ENCODE measurements at places on chromosomes 11 and 22.

- DNase-seq = no peak
These were observed 9.6 kb downstream of the ACO2 start for GRCh38 chr22:41478473-41478872.

- DNase-seq = no peak
These were observed 57.5 kb upstream of the LYVE1 start for GRCh38 chr11:10625982-10626311.

DNA sequence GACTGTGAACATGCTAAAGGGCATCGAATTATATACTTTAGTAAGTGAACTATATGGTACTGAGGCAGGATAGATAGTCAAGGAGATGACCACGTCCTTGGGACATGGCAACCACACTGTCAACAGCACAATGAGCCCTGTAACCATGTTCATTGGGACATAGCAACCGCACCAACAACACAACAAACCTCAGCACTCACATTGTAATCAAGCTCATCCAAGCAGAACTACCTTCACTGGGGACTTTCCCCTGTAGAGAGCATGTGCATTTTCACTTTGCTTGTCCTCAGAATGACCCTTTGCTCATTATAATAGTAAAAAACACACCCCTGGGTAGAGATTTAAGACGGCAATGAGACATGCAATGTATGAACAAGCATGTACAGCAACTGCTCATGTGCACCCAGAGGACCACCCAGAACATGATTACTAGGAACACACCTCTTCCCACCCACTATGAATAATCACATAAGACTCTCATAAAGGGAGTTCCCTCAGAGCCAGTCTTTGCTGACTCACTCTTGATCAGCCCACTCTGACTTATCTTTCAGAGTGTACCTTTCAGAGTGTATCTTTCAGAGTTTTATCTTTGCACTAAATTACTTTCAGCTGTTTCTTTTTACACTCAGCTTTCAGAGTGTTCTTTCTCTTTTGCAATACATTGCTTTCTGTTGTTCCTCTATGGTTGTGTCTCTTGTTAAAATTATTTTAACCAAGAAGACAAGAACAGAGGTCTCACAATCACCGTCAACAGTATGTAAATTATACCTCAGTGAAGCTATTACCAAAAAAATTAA lies 4.1 kb upstream of the PLAAT2 start:
- DNase-seq = peak; percentile 41

DNA sequence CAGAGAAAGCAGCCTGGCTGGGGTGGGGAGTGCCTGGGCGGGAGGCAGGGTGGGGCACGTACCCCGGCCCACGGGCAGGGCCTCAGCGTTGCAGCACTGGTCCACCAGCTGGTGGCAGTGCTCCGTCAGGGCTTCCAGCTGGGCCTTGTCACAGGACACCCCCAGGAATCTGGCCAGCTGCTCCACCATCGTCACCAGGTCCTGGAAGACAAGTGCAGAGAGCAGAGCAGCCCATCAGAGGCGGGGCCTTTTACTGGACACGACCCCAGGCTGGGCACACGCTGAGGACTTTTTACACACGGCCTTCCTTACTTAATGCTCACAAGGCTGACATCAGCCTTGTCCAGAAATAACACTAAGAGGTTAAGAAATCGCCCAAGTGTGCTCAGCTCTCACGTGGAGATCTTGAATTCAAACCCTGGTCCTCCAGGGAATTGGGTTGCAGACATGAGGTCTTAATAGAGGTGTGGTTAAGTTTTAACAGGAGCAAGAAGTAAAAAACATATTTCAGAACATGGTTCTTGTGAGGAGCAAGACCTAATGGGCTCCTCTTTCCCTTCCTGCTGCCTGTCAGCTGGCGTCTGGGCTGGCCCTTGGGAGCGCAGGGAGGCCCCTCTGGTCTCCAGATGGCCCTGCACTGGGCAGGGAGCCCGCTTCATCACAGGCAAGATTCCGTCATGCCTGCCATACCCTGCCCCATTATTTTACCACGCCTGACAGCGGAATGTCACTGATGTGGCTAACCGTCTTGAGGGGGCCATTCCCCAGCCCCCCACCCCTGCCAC lies 17.1 kb upstream of the EFCAB6 start:
- DNase-seq = no peak

- no peak for DNase-seq
These were observed 70.1 kb upstream of the TTLL12 start for GRCh38 chr22:43256976-43257545.

DNA sequence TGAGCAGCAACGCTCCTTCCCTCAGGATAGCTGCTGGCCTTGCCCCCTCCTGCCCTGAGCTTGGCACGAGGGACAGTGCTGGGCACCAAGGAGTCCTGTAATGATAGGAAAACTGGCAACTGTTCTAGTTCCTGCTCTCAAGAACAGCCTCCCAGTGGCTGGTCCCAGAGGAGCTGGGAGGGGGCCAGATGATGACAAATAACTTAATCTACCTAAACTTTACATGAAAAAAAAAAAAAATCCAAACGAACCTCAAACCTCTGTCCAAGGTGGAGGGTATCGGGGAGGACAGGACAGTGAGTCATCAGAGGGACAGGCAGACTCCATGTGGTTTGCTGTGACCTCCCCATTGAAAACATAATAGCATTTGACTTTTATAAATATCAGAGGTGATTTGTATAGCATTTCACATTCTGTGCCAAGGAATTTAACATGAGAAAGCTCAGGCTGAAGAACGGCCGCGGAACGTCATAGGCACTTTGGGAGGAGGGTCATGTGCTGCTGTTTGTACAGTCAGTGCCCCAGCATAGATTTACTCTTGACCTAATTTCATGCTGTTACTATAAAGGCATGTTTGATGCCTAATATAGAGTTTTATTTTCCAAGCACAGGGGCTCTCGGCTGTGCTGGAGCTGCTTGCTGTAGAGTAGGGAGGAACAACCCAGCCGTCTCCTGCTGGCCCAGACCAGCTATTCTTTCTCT lies 98.2 kb upstream of the NNMT start:
- peak; percentile 96 for DNase-seq

GRCh38 chr11:103170865-103171264 lies 61.6 kb downstream of the DYNC2H1 start:
- no peak for DNase-seq

DNA sequence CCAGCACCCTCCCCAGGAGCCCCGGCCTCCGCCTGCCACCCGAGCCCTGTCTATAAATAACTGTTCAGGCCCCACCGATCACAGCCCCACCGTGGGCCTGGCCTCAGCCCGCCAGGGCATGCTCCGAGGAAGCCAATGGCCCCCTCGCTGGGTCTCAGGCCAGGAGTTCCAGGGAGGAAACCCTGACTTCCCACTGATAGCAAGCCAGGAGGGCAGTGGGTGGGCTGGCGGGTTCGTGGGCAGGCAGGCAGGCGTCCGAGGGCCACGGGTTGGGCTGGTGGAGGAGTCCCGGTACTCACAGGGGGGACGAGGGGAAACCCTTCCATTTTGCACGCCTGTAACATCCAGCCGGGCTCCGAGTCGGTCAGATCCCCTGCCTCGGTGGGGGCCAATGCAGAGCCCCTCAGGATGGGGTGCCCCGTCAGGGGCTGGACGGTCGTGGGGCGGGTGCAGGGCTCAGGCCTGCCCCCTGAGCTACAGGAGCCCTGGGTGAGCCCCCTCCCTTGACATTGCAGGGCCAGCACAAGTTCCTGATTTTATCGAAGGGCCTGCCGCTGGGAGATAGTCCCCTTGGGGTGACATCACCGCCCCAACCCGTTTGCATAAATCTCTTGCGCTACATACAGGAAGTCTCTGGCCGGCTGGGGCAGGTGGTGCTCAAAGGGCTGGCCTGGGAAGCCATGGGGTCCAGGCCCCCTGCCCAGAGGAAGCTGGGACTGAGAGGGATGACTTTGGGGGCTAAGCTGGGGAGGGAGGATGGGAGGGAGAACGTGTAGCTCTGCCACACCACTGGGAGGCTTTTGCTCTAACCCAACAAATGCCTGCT lies at the start of gene SPI1:
Gene SPI1, minus strand, starts transcription at position 538 of the 826 bp plus-strand sequence. Its CDS starts 194 bp downstream, at position 344.
- no peak for DNase-seq
